ENCODE measurements at places on chromosomes 3 and 15. TPM values are rescaled to one million over a fixed set of nuclear protein-coding genes. Genes with fewer than 3 reads are reported as not detected.

DNA sequence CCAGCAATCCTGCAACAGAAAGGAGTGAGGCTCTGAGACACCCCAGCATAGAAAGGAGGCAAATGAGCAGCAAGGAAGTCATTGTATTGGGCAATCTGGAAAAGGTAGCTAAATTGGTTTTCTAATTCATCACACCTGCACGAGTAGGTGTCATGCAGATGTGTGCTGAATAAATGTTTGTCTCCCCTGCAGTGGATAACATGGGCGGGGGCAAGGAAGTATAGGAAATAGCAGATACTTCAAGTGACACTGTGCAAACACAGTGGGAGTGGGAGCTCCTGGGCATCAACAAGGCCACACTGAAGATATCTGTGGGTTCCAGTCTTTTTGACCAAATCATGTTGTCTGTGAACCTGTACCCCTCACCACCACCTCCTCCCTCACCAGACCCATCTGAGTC, 14.4 kb upstream of the HTR3E start:
- H3K27me3 ChIP-seq: no peaks in the 10 kb centered on the region
- no peak overlapping the region for H3K4me3 ChIP-seq
- DNase-seq: no peak
- no peaks in the 10 kb centered on the region for H3K36me3 ChIP-seq
- no peak overlapping the region for H3K27ac ChIP-seq

GRCh38 chr3:55673764-55674163, 186.7 kb upstream of the WNT5A start:
- no peak overlapping the region for H3K4me3 ChIP-seq
- no peak overlapping the region for H3K27ac ChIP-seq
- no peaks in the 10 kb centered on the region for H3K36me3 ChIP-seq

GRCh38 chr3:112136959-112137693, 4.1 kb upstream of the GCSAM start:
- no peak for DNase-seq
- no peaks in the 10 kb centered on the region for H3K36me3 ChIP-seq
- H3K4me1 ChIP-seq: peaks cover 12% of the 10 kb centered on the region

DNA sequence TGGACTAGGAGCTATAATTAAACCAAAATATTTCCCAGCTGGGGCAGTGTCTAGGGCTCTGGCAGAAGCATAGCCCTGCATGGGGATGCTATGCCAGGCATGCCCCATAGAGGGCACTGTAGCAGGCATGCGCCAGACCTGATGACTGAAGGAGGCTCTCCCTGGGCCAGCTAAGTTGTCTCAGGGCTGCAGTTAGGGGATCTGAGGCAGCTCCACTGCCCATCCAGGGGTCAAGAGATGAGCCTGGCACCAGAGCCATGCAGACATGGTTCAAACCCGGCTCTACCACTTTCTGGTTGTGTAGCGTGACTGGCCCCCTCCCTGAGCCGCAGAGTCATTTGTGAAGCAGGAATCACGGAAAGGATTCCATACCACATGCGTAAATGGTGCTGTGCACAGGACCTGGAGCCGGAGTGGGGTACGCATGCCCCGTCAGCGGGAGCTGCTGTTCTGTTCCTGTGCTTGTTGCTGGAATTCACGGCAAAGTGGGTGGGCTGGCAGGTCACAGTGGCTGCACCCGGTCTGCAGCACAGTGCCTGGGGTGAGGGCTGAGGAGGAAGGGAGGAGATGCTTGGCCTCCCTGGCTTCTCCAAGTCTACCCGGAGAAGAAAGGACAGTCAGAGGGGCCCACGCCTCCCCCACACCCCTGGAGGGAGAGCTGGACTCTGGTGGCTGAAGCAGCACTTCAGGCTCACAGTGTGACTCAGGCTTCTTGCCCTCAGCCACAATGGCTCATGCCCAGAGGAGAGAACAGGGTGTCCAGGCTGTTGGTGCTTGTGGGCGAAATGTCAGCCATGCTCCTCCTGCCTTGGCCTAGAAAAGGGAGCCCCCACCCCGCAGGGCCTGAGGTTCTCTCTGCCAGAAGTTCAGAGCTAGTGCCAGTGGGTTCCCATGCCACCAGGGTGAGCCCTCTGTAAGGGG, 43.1 kb downstream of the DNASE1L3 start:
- H3K27me3 ChIP-seq: no peaks in the 10 kb centered on the region
- no peaks in the 10 kb centered on the region for H3K4me1 ChIP-seq
- no peak overlapping the region for H3K27ac ChIP-seq
- H3K4me3 ChIP-seq: no peak overlapping the region
- H3K36me3 ChIP-seq: peaks cover 81% of the 10 kb centered on the region
- no peak for DNase-seq

DNA sequence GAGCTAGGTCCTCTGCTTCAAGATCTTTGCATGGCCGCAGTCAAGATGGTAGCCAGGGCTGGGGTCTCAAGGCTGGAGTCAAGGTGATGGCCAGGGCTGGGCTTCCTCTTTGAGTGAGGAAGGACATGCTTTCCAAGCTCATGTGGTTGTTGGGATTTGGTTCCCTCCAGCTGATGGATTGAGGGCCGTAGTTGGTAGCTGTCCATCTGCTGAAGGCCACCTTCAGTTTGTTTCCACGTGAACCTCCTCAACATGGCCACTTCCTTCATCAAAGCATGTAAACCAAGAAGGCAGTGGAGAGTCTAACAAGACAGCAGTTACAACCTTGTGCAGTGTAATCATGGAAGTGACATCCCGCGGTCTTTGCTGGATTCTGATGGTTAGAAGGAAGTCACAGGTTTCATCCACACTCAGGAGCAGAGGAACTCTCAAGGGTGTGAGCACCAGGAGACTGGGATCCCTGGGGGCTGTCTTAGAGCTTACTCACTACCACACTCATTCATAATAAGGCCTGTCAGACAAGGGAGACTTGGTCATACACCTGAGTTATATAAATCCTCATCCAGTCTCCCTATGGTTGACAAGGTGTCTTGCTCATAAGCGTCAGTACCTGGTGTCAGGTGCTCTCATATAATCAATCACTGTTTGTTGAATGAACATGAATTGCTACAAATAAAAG, 42.1 kb downstream of the ABHD5 start:
- no peak overlapping the region for H3K27ac ChIP-seq
- no peak overlapping the region for H3K4me3 ChIP-seq
- no peak for DNase-seq

The SLC28A1 gene
- not detected for polyA plus RNA-seq

DNA sequence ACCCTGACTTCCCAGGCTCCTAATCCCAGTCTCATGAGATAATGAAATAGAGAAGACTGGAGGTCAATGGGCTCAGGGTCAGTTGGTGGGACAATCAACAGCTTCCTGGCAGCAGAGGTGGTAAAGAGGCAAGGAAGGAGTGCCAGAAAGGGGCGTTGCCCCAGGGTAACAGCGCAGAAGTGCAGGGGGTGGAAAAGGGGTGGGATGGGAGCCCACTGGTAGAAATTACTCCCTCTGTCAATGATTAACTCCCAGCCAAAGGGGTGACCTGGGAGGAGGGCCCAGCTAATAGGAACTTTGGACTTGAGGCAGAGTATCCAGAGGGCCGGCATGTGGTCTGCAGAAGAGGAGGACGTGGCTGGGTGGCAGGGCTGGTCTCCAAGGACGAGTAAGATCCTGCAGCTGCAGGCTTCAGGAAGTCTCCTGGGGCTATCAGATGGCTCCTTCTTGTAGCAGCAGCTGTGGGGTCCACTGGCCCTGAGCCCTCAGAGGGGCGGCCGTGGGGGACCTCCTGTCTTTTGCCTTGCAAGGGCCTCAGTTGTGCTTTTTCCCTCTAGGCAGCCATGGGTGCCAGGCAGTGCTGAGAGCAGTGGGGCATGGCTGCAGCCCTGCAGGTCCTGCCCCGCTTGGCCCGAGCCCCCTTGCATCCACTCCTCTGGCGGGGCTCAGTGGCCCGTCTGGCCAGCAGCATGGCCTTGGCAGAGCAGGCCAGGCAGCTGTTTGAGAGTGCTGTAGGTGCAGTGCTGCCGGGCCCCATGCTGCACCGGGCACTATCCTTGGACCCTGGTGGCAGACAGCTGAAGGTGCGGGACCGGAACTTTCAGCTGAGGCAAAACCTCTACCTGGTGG, 2.3 kb downstream of the GLYCTK start:
- peaks cover 5% of the 10 kb centered on the region for H3K36me3 ChIP-seq
- H3K4me1 ChIP-seq: peaks cover 9% of the 10 kb centered on the region
- H3K27me3 ChIP-seq: no peaks in the 10 kb centered on the region
- no peak for DNase-seq
- no peak overlapping the region for H3K27ac ChIP-seq
- H3K4me3 ChIP-seq: no peak overlapping the region

- H3K4me1 ChIP-seq: peaks cover 17% of the 10 kb centered on the region
- no peak overlapping the region for H3K4me3 ChIP-seq
- no peak for DNase-seq
- no peaks in the 10 kb centered on the region for H3K27me3 ChIP-seq
- H3K27ac ChIP-seq: no peak overlapping the region
Measured at GRCh38 chr3:187207624-187208023, 10.3 kb downstream of the RTP1 start.

- H3K27me3 ChIP-seq: no peaks in the 10 kb centered on the region
- H3K4me3 ChIP-seq: no peak overlapping the region
- H3K27ac ChIP-seq: no peak overlapping the region
- H3K36me3 ChIP-seq: peaks cover 27% of the 10 kb centered on the region
- DNase-seq: no peak
- H3K4me1 ChIP-seq: peaks cover 49% of the 10 kb centered on the region
Measured at GRCh38 chr3:42098171-42098570, 7.0 kb downstream of the TRAK1 start.

The MORC1 gene
- not detected for polyA plus RNA-seq

DNA sequence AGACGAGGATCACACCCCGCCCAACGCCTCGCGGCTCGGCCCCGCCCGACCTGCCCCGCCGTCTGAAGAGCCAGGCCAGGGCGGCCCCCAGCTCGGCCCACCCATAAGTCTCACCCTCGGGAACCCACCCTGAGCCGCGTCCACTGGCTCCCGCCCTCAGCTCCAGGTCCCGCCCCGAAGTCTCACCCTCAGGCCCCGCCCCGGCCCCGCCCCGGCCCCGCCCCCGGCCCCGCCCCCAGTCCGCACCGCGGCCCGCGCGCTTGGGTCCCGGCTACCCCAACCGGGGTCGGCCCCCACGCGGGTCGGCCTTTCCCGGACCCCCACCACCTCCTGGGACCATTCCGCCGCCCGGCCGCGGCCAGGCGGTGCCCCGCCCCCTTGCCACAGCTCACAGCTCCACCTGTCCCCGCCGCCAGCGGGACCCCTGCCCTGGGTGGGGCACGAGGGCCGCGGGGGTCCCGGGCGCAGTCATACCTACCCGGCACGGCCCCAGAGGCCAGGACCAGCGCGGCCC, 489 bp downstream of the CSPG5 start:
- peaks cover 25% of the 10 kb centered on the region for H3K27me3 ChIP-seq
- peak overlapping the region; percentile 40 for H3K4me3 ChIP-seq
- DNase-seq: no peak
- no peak overlapping the region for H3K27ac ChIP-seq
- no peaks in the 10 kb centered on the region for H3K36me3 ChIP-seq
- H3K4me1 ChIP-seq: no peaks in the 10 kb centered on the region

DNA sequence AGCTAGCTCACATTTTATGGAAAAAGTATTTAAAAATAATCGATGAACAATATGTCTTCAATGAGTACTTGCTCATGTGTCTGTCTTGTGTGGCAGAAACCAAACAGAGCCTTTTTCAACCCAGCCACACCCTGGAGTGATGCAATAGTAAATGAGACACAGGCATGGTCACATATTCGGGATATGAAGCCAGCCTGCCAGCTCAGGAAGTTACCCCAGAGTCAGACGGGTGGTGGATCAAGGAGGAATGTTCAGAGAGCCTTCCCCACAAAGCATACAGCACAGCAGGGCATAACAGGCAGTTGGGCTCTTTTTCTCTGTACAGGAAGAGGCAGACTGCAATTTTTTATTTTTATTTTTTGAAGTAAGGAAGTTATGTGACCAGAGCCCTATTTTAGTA, 27.3 kb downstream of the LARP6 start:
- peak overlapping the region; percentile 71 for H3K27ac ChIP-seq
- H3K36me3 ChIP-seq: peaks cover 6% of the 10 kb centered on the region
- no peaks in the 10 kb centered on the region for H3K27me3 ChIP-seq
- peaks cover 18% of the 10 kb centered on the region for H3K4me1 ChIP-seq
- H3K4me3 ChIP-seq: no peak overlapping the region

GRCh38 chr3:195441476-195441991, 1.3 kb downstream of the ACAP2 start:
- H3K27ac ChIP-seq: peak overlapping the region; percentile 72
- no peak for DNase-seq
- H3K36me3 ChIP-seq: no peaks in the 10 kb centered on the region
- H3K4me1 ChIP-seq: peaks cover 27% of the 10 kb centered on the region

DNA sequence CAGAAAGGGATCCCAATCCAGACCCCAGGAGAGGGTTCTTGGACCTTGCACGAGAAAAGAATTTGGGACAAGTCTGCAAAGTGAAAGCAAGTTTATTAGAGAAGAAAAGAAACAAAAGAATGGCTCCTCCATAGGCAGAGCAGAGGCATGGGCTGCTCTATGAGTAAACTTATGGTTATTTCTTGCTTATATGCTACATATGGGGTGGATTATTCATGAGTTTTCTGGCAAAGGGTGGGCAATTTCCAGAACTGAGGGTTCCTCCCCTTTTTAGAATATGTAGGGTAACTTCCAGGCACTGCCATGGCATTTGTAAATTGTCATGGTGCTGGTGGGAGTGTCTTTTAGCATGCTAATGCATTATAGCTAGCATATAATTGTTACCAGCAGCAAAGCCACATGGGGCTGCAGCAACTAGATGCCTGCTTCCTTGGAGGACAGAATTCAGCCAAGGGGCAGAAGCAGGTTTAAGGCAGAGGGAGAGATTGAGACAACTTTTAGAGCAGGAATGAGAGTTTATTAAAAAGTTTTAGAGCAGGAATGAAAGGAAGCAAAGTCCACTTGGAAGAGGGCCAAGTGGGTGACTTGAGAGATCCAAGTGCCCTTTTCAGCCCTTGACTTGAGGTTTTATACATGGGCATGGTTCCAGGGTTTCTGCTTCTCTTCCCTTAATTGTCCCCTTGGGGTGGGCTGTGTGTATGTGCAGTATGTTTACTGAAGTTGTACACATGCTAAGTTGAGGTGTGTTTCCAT, 41.3 kb downstream of the METTL6 start:
- H3K4me3 ChIP-seq: no peak overlapping the region
- no peaks in the 10 kb centered on the region for H3K27me3 ChIP-seq
- H3K4me1 ChIP-seq: peaks cover 10% of the 10 kb centered on the region
- no peaks in the 10 kb centered on the region for H3K36me3 ChIP-seq
- no peak overlapping the region for H3K27ac ChIP-seq
- DNase-seq: no peak

The CADM2 gene
- polyA plus RNA-seq: not detected

DNA sequence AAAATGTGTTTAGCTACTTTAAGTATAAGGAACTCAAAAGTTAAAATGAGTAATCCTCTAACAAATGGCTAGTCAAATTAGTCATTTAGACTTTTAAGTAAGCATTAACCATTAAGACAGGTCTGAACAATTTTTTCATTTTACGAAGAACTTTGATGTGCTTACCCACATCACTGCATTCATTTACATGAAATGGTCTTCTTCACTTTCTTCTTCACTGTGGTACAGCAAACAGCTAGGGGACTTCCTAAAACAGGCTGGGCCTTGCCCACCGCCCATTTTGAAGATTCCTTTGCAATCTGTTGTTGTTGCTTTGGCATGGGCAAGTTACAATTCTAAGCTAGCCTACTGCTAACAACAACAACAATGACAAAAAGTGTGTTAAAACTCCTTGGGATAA, 67.4 kb downstream of the CBLB start:
- peak overlapping the region; percentile 54 for H3K27ac ChIP-seq
- no peak for DNase-seq
- no peaks in the 10 kb centered on the region for H3K36me3 ChIP-seq
- H3K4me1 ChIP-seq: peaks cover 29% of the 10 kb centered on the region
- H3K4me3 ChIP-seq: no peak overlapping the region

GRCh38 chr15:36579792-36580431, 486 bp downstream of the CDIN1 start:
- DNase-seq: no peak
- H3K4me3 ChIP-seq: peak overlapping the region; percentile 79
- H3K36me3 ChIP-seq: no peaks in the 10 kb centered on the region
- H3K27ac ChIP-seq: peak overlapping the region; percentile 92
